ENCODE measurements at places on chromosomes 6 and 20.

GRCh38 chr20:4252005-4252404 is 236.6 kb upstream of the RNF24 start:
- DNase-seq: no peak

DNA sequence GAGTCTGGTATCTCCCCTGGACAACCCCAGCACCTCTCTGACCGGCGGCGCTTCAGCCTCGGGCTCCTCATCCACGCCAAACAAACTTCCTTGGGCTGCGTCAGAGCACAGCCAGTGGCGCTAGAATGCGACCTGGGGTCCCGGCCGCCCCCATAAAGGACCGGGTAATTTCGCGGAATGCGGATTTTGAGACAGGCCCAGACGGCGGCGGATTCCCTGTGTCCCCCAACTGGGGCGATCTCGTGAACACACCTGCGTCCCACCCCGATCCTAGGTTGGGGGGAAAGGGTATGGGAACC is 1.6 kb downstream of the FOXP4 start:
- no peak for DNase-seq

- no peak for DNase-seq
These were observed 148.5 kb upstream of the TAB2 start for GRCh38 chr6:149168968-149169367.

GRCh38 chr6:25700761-25701160 is 48.7 kb downstream of the SCGN start:
- no peak for DNase-seq

DNA sequence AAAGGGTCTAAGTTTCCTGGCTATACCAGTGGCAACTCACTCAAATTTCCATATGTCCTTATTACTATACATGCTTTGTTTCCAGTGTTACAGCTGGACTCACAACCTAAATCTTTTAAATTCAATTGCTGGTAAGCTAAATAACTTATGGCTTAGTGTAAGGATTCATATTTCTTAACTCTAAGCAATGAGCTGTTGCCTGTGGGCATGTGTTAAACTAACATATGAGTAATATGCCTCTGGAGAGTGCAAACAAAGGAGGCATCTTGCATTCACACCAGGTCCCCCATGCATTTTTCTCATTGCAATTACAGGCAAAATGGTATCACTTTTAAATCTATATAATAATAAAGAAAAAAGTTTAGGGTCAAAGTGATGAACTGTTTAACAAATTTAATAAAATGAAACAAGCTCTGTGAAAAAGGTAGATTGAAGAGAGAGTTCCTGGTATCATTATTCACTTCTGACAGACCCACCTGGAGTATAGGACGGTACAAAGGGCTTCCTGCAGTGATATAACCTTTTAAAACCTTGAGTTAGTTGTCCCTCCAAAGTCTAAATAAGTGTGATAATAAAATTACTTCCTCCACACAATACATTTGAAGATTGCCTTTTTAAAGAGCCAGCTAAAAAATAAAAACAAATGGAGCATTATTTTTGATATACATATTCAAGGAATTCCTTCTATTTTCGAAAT is 57.6 kb upstream of the HMGCLL1 start:
- no peak for DNase-seq

DNA sequence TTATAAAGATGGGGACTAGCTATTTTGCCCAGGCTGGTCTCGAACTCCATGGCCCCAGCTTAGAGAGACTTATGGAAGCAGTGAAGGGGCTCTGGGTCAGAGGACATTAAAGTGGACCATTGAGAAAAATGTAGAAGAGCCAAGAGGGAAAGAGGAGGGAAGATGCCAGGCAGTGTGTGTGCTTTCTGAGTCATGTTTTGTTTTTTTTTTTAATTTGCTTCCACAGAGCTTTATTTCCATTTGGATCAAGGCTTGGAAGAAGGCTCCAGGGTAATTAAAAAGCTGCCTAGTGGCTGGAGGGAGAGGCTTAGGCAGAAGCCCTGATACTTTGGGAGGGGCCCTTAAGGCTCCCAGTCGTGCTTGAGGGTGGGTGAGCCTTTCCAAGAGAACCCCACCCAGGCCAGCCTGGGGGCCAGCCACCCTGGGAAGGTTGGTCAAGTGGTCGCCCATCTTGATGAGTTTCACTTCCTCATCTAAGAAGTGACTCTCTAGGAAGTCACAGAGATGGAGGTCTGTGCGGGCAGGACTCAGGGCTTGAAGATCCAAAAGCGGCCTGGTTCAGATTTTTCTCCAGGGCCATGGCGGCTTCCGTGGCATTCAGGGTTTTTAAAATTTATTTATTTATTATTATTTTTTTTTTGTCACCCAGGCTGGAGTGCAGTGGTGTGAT is 3.0 kb upstream of the ZNF335 start:
- DNase-seq: no peak

- peak; percentile 76 for DNase-seq
These were observed 636 bp upstream of the EEF1A1 start for GRCh38 chr6:73521351-73521985.

DNA sequence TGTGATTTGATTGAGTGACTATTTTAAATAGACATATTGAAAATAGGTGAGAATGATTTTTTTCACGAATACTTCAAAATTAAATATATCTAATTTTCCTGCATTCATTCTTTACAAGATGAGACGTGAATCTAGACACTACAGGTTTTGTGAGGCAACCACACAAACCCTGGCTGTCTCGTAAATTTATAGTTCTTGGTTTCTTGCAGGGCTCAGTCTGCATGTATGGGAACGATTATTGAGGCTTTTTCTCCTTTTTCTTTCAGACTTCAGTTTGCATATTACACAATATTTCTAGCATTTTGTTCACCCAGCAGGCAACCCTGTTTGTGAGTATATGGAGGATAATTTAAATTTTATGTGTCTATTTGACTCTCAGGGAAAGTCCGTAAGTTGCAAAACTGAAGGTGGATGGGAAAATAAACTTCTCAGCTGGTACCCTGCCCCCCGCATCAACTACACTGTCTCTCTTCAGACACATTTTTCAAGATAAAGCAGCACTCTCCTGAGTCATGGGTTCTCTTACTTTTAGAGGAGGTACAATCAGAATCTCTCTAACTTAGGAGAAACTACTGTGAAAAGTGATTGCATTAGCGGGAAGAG is 1349.3 kb downstream of the GRIK2 start:
- DNase-seq: no peak

DNA sequence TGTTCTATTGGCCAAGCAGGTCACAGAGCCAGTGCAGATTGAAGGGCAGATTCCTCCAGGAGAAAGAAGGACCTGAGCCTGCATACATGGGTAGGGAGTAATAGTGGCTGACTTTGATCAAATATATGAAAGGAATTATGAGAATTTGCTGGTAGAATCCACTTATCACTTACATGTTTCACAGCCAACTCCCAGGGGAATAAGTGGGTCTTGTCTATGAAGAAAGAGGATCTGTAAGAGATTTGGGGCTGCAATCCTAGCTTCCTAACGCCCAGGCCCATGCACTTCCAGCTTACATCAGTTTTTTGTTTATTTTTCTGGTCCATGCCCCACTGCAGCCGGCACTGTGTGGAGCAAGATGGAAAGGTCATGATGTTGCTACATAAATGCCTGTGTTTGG is 107.9 kb upstream of the SYNDIG1 start:
- no peak for DNase-seq

GRCh38 chr20:445514-446336 is 16.6 kb downstream of the TBC1D20 start:
- no peak for DNase-seq

DNA sequence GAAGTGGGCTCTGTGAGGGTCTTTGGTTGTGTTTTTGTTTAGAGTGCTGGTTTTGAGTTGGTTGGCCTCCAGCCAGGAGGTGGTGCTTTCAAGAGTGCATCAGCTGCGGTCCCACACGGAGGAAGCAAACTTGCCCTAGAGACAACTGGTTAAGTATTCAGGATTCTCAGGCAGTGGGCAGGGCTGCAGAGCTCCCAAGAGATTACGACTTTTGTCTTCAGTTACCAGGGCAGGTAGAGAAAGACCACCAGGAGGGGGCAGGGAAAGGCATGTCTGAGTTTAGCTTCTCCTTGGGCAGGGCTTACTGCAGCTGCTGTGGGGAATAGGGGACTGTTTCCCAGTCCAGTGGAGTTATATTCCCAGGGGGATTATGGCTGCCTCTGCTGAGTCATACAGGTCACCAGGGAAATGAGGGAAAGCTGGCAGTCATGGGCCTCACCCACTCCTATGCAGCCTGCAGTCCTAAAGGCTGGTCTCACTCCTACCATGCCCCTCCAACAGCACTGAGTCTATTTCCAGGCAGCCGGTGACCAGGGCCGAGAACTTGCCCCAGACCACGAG is 64.3 kb downstream of the TTI1 start:
- peak; percentile 93 for DNase-seq

GRCh38 chr6:1840491-1841121 is 230.9 kb downstream of the FOXC1 start:
- no peak for DNase-seq

GRCh38 chr20:50450493-50450826 is 59.7 kb upstream of the PTPN1 start:
- no peak for DNase-seq

DNA sequence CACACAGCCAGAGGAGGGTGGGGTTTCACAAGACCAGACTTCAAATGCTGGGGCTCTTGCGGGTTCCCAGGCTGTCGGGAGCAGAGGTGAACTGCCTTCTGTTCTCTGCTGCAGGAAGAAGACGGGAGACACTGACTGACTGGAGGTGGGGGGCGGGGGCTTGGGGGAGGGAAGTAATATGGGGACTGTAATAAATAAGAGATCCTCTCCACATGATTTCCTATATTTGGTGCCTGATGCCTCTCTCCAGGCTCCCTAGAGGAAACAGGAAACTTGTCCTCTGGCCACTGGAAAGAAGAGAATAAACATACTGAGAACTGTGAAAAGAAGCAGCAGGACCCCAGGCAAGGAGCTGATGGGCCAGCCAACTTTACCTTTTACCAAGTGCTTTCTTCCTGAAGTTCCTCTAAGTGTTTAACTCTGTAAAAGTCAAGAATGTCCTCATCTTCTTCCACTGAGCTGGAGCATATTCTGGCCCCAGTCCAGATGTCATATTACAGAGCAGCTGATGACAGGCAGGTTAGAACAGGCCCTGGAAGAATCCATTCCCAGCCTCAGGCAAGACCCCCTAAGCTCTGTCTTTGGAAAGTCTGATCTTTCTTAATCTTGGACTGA is 33.2 kb upstream of the ADGRF5 start:
- peak; percentile 92 for DNase-seq

GRCh38 chr6:31478186-31478950 is 19.6 kb upstream of the MICB start:
- no peak for DNase-seq

- DNase-seq: no peak
These were observed 10.0 kb downstream of the CD83 start for GRCh38 chr6:14127611-14128010.

DNA sequence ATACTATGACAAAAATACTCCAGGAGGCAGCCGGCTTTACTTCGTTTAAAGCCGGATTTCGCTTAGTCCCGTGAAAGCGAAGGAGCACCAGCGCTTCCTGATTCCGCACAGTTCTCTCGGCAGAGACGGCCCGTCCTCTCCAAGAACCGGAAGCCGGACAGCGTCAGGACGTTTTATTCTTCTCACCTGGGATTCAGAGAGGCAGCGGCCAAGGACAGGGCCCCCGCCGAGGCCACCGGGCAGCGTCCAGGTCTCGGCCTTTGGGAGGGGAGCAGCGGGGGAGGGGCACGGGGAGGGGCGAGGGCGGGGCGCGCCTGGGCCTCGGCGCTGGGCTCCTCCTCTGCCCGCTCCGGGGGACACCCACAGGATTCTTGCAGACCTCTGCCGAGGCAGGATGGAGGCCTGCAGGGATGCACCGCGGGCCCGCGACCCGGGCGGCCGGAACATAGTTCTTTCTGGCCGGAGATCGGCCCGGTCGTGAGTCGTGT is 2.8 kb upstream of the DIDO1 start:
- no peak for DNase-seq

DNA sequence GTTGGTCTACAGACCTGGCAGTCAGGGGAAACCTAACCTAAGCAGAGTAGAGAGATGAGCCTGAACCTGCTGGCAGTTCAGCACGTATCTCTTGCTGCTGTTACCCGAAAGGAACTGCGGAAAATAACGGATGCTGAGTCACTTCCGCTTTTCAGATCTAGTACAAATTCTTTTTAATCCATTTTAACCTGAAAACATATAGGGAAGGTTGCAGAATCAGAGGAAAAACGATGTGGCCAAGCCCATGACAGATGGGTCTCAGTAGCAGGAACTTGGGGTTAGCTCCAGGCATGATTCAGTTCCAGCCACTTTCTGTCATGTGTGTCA is 351.9 kb upstream of the PRND start:
- DNase-seq: no peak

DNA sequence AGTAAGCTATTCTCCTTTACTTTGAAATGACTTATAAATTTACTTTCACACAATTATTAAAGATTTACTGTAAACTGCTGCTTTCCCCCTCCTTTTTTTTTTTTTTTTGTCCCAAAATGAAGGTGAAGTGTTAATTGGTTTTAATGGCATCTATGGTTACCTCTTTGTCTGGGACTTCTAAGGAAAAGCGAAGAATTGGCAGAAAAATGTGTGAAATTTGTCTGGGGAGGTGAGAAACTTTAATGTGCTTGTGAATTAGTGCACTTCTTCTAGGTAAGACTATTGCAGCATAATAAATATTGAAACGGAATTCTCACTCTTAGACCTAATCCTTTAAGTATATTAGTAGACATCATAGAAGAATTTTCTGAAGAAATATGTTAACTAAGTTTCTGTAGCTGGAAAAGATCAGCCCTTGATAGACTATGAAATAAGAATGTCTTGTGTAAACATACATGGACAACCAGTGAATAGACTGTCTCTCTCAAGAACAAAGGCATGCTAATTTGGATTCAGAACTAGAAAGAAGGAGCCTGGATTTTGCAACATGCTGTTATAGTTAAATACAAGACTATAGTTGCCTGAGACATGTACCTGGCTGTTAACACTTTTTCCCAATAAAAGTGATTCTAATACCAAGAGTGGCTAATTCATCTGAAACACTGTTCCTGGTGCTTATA is 23.9 kb downstream of the FLRT3 start:
- DNase-seq: no peak

- no peak for DNase-seq
These were observed 634 bp downstream of the ITPA start for GRCh38 chr20:3209946-3210317.

GRCh38 chr6:72865467-72865866 is 243.6 kb downstream of the KCNQ5 start:
- no peak for DNase-seq

DNA sequence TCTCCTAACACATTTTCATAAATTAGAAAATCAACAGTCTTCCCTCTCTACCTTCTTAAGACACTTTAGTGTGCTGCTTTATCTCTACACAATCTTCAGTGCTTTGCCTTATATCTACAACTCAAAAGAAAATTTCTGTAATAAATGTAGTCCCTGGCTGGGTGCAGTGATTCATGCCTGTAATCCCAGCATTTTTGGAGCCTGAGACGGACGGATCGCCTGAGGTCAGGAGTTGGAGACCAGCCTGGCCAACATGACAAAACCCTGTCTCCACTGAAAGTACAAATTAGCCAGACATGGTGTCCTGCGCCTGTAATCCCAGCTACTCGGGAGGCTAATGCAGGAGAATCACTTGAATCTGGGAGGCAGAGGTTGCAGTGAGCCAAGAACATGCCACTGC is 9.7 kb upstream of the EDN1 start:
- DNase-seq: no peak
